ENCODE measurements at places on chromosomes 6 and 20.

DNA sequence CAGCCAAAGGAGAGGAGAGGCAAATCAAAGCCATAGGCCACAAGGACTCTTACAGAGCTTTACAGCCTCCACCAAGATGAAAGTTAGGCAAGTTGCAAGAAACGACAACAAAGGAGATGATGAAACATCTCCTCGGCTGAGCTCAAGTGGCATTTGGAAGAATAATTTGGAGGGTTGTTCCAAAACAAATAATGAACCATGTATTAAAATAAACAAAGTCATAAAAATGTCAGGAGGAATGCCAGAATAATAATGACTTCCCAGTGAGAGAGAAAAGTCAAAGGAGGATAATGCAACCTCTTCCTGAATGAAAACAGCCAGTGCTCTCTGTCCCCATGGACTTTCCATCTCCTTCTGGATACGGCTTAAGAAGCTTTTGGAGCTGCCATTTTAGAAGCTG lies 371.4 kb upstream of the ID4 start:
- no peak for DNase-seq

DNA sequence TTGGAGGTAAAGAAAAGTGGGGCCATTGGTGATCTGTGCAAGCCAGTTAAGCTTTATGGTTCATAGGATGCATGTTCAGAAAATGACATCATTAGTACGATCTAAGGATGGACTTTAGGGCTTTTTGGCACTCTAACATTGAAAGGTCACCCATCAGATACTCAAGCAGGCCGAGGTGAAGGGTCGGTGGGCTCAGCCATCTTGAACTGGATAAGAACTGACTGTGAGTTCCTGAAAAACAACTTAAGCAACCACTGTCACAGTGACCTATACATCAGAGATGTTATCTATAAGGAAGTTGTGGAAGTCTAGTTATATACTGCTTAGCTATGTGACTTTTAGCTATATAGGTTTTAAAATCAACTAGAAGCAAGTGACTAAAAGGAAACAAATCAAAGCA lies 13.0 kb upstream of the ITCH start:
- DNase-seq = no peak

- DNase-seq = no peak
Observed at GRCh38 chr6:3324262-3324942, 65.7 kb downstream of the PSMG4 start.

DNA sequence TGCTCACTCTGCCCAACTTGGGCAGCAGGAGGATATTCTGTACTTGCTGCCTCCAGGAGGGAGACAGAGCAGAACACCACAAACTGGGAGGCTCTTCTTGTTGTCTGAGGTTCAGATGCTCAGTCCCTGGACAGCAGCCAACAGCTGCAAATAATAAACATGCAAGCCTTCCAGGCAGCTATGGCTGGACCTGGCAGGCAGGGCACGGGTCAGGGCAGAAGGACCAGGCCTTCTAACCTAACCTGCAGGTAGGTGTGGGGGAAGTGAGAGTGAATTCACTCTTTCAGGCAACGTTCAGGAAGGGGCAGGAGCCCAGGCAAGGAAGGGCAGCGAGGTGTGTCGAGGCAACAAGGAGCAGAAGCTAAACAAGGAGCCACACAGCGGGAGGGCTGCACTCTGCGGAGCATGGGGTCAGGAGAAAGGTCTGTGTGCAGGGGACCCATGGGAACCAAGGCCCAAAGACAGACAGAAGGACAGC lies 31.5 kb downstream of the NINL start:
- DNase-seq = no peak

DNA sequence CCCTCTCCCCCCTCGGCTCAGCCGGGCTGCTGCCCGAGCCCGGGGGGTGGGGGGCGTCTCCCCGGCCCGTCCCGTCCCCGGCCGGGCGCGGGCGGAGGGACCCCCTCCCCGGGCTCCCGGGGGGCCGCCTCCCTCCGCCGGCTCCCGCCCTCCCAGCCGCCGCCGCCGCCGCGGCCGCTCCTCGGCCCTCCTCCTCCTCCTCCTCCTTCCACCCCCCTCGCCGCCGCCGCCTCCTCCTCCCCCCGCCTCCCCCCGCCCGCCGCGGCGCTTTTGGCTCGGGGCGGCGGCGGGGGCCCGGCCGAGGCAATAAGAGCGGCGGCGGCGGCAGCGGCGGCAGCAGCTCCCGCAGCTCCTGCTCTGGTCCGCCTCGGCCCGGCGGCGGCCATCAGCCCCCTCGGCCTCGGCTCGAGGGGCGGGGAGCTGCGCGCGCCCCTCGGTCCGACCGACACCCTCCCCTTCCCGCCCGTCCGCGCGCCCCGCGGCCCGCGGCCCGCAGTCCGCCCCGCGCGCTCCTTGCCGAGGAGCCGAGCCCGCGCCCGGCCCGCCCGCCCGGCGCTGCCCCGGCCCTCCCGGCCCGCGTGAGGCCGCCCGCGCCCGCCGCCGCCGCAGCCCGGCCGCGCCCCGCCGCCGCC lies 38.7 kb downstream of the GNAS start:
- peak; percentile 76 for DNase-seq

GRCh38 chr6:114955363-114955762 lies 612.5 kb upstream of the HS3ST5 start:
- DNase-seq = no peak

DNA sequence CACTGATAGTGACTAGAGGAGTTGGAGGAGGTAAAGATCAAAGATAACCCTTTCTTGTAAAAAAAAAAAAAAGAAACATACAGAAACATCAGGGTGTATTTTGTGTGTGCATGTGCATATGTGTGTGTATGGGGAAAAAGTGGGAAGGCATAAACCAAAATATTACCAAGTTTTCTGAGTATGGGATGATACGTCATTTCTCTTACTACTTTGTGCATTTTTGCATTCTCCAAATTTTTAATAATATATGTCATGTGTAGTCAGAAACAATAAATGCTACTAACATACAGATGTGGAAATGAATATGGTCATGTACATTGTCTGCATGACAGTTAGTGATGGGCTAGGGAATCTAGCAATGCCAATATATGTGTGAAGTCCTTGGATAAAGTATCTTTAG lies 161.1 kb downstream of the SASH1 start:
- DNase-seq = no peak

GRCh38 chr6:56759521-56759920 lies 116.8 kb upstream of the DST start:
- DNase-seq = no peak

DNA sequence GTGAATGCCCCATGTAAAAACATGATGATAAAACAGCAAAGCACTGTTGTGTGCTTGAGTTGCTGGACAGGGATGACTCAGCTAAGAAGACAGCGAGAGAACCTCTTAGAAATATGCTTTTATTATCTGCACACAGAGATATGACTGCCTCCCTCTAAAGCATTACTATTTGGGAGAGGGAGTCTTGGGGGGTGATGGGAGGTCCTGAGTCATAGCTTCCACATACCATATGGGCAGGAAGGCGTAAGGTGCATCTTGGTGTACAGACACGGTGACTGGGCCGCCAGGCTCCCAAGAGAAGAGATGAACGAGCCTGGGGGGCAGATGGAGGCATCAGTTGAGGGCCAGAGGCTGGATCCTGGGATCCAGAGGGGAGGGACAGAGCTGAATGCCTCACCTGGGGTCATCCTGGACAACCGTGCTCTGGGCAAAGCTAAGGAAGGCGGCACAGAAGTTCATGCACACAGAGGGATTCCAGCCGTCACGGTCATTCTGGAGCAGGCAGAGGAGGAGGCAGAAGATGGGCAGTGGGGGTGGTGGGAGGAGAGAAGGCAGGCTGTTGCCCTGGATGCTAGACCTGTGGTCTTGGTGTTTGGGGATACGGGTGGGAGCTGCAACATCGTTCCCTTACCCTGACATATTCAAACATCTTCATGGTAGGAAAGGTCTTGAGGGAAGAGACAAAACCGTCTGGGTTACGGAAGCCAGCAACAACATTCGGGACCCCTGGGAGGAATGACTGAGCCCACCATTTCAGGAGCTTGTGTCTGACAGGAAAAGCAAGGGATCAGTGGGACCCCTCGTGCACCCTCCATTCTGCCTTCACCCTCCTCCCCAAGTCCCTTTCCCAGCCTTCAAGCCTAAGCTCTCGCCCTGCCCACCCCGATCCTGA lies 2.0 kb downstream of the DXO start:
- no peak for DNase-seq

DNA sequence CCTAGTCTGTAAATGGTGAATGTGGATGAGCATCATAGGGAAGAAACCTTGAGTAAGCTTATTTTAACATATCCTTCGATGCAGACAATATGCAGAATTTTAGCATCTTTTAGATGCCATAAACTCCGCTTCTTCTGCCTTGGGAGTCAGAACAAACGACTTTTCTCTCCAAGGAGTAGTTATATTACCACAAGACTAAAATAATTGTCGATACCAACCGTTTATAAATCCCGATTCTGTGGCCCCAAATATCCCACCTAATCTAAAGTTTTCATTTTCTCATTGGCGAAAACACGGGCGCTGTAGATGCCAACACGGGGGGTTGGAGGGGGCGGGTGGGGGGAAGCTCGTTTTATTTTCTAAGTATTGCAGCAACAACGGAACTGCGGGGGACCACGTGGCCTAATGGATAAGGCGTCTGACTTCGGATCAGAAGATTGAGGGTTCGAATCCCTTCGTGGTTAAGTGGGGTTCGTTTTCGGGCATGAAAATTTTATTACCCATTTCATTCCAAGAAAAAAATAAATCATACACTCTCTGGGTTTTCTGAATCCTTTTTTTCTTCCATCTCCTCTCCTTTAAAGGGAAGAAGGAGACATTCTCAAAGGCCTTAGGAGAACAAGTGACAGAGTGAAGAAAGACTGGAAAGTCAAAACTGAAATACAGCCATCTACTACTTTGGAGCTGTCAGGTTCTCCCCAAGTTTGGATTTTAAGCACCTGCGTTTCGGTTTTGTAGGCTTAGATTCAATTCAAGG lies 65.5 kb upstream of the BTN3A2 start:
- DNase-seq = no peak

DNA sequence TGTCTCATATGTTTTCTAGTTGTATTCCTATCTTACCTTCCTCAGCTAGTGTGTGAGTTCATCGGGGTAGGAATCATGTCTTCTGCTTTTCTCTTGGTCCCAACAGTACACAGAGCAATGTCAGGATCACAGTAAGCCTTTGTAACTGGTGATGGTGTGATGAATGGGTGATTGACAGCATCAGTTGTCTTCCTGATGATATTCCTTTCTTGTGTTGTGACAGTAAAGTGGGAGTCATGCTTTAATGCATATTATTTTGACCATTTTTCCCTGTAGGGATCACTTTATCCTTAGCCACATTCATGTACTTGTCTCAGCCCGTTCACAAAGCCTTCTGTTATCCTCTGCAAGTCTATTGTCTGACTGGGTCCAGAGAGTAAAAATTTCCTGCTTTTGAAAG lies 501.7 kb downstream of the UTRN start:
- DNase-seq = no peak

- DNase-seq = no peak
Observed at GRCh38 chr6:5157621-5158138, 72.5 kb downstream of the PPP1R3G start.
